Thoracic aorta (tissue), 2 donors: ENCODE measurements at places on chromosomes 7 and 10.

DNA sequence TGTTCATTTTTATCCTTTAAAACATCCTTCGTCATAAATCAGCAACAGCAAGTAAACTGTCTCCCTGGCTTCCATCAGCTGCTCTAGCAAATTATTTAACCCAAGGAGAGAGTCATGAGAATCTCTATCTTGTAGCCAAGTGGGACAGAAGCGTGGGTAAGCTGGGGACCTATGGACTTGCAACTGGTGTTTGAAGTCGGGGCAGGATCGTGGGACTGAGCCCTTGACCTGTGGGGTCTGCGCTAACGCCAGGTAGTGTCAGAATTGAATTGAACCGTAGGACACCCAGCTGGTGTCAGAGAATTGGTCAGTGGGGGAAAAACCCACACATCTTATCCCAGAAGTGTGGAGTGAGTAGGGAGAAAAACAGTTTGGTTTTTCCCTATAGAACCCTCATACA, 13.4 kb downstream of the AIFM2 start:
- no peak for DNase-seq

DNA sequence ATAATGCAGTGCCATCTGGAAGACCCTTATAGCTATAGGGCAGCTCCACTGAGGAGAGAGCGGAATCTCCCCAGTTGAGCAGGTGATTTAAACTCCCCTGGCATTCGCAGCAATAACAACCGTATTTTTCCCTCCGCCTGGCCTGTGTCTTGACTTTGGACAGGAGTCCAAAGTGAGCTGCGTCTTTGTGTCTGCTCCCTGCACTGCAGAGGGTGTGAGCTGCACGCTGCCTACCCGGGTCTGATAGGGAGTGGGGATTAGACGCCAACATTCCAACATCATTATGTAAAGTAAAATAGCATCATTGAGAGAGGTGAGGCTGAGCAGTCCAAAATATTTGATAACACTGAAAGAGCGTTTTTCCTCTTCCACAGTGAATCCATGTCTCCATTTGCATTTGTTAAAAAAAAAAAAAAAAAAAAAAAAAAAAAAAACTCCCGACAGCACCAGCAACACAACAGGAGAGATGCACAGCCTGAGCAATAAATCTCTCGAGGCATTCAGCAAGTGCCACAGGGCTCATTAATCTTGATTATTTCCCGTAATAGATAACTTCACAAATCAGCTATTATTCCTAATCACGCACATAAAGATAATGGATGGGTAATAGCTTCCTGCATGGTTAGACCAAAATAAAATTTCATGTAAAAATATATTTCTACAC, 68.6 kb downstream of the CELF2 start:
- no peak for DNase-seq

DNA sequence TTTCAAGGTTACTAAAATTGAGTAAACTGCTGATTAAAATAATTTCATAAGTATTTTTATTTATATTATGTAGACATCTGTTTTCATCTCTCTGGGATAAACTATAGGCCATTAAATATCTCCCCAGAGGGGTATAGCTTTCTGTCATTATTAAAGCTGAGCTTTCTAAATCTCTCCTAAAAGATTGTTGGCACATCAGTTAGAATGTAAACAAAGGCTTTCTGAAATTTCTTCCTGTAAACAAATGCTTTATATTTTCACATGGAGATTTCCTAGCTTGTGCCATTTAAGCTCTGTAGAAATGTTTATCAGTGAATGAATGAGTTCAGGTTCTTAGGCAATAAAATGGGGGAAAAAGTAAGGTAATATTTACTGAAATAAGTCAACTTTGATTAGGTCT, 35.7 kb downstream of the PPP1R9A start:
- DNase-seq = no peak

GRCh38 chr10:82796510-82796909, 921.5 kb downstream of the NRG3 start:
- no peak for DNase-seq

DNA sequence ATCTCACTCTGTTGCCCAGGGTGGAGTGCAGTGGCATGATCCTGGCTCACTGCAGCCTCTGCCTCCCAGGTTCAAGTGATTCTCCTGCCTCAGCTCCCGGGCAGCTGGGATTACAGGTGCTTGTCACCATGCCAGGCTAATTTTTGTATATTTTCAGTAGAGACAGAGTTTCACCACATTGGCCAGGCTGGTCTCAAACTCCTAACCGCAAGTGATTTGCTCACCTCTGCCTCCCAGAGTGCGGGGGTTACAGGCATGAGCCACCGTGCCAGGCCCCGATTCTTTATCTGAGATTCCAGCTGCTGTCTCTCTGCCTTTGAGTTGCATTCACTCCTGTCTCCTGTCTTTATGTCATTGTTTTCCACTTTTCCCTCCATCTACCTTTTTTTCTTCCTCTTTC, 168.7 kb downstream of the TMEM178B start:
- DNase-seq = no peak

- DNase-seq = no peak
Observed at GRCh38 chr7:104288137-104288536, 40.3 kb upstream of the LHFPL3 start.

DNA sequence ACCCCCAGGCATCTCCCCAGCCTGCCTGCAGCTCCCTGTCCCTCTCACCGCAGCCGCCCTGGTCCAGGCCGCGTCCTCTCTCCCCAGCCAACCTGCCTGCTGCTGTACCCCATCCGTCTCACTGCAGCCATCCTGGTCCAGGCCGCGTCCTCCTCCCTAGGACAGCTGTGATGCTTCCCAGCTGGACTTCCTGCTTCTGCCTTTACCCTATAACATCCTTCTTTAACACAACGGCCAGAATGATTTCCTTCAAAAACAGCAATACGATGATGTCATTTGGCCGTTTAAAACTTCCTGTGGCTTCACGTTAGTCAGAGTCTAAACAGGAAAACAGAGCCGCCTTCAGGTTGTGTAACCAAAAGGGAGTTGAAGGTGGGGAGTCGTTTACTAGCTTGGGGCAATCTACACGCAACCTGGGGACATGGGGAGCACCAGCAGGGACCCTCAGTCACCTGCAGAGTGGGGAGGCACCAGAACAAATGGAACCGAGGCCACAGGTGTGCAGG, 32.2 kb upstream of the ZFAND2A start:
- no peak for DNase-seq

DNA sequence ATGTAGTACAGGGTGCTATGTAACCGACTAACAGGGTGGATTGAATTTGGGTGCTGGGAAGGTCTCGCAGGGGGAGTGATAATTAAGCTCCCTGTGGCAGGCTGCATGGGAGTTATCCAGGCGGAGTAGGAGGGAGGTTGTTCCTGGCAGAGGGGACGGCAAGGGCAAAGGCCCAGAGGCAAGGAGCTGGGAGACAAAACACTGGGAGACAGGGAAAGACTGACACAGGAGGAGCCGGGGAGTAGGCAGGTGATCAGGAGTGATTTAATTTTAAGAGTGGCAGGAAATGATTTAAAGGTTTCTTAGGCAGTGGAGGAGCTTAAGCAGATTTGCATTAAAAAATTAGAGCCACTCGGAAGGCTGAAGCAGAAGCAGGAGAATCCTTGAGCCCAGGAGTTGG, 40.7 kb upstream of the LEP start:
- DNase-seq = no peak

DNA sequence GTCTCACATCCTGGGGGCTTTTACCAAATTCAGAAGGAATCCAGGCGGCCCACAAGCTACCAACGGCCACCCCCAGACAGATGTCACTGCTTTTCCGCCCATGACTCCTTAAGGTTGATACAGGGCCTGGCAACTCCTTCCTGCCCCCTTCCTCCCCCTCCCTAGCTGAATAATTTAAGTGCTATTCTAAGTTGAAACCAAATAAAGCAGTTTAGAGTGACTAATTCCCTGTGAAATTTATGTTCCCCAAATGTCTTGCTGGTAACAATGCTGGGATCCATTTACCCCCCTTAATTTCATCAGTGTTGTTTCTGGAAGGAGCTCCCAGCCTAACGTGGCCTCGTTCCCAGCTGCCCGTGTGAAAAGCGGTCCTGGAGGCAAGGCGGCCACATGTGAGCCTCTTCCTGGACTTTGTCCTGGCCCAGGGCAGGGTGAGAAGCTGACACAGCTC, 109.6 kb downstream of the TMEM130 start:
- DNase-seq = peak; percentile 37

DNA sequence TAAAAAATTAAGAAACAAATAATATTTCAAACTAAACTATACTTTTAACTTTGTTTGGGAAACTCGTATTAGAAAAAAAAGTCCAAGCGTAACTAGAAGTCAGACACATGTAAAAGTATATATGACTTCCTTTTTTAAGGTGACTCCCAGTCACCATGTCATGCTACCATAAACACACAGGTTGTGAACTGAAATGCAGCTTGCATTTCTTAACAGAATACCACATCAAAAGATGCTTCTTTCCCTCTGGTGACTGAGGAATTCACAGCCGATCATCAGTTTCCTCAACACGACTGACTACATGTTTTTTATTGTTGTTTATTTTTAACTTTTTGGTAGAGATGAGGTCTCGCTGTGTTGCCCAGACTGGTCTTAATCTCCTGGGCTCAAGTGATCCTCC, 445.0 kb downstream of the PARD3 start:
- DNase-seq = no peak

DNA sequence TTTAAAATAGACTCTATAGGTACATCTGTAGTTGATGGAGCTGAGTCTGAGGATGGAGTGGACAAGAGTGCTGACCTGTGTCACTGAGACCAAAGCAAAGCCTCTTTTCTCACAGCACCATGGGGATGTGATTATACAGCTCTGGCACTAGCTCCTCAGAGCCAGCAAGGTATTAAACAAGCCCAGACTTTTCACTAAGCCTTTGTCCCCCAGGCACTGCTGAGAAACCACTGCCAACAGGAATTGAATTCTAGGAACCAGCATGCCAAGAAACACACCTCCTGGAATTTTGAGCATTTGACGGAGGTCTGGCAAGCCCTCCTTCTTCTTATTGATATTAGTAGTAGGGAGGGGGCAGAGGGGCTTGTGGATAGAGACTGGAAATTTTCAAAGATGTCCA, 147.0 kb downstream of the C1GALT1 start:
- no peak for DNase-seq

DNA sequence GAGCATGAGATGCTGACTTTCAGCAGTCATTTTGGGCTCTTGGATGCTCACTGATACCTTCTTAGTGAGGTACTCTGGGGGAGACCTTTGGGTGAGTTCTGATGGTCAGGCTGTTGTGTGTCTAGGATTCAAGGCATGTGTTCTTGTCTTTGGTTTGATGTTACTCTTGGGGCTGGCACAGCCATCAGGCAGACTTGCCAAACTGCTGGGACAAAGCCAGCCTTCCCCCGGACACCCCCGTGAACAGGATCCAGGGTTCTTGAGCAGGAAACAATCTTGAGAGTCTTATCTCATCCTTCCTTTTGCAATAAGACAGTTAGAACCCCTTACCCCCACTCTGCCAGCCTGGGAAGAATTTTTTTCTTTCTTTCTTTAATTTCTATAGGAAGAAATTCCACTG, 42.2 kb downstream of the SUFU start:
- DNase-seq = no peak

- DNase-seq = no peak
Observed at GRCh38 chr10:105070249-105070648, 429.2 kb downstream of the SORCS3 start.

DNA sequence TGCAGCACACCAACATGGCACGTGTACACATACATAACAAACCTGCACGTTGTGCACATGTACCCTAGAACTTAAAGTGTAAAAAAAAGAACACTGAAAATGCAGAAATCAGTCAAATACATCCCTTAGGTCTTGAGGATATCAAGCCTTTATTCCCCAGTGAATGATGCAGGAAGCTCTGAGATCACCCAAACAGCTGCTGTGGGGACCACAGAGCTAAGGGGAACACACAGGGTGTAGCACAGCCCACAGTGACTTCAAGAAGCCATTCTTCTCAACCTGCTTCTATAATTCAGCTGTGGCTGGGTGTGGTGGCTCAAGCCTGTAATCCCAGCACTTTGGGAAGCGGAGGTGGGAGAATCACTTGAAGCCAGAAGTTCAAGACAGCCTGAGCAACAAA, 314.9 kb downstream of the CALN1 start:
- no peak for DNase-seq
